Kidney (tissue), 22 donors: ENCODE measurements at places on chromosomes 1 and 21. TPM values are rescaled to one million over a fixed set of nuclear protein-coding genes. Genes with fewer than 3 reads are reported as not detected.

The ATAD3C gene
- total RNA-seq, result 10.0 TPM

GRCh38 chr1:175840787-175841186 lies 97.4 kb upstream of the TNR start:
- no peaks in the 10 kb centered on the region for H3K27me3 ChIP-seq
- no peak overlapping the region for H3K27ac ChIP-seq
- no peaks in the 10 kb centered on the region for H3K4me1 ChIP-seq
- no peak overlapping the region for H3K4me3 ChIP-seq

GRCh38 chr1:22533244-22533895 lies 29.9 kb upstream of the EPHA8 start:
- no peak overlapping the region for H3K27ac ChIP-seq
- no peaks in the 10 kb centered on the region for H3K36me3 ChIP-seq
- H3K4me3 ChIP-seq, result no peak overlapping the region
- no peaks in the 10 kb centered on the region for H3K4me1 ChIP-seq
- DNase-seq, result no peak

DNA sequence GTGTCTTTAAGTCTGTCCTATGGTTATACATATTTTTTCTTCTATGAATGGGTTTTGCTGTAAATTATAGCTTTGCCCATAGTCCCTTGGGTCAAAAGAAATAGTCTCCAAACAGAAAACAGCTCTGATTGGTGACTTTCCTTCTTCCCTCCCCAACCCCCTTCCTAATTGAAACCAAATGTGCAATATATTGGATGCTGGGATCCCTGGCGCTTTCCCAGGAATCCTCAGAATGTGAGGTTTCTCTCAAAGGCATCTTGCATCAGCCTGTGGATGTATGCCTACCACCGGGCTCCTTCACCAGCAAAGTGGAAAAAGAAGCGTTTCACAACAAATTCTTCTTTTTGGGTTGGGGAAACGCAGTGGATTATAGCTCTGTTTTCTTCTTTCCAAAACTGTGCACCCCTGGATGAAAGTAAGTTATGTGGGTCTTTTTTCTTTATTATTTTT lies at the start of gene DDR2:
Gene DDR2, plus strand, starts transcription at position 248 of the 450 bp plus-strand sequence. CDS start 86,600 bp downstream, outside the sequence.
- no peaks in the 10 kb centered on the region for H3K36me3 ChIP-seq
- no peaks in the 10 kb centered on the region for H3K4me1 ChIP-seq
- H3K27ac ChIP-seq, result peak within 1 kb of the TSS; percentile 74
- H3K4me3 ChIP-seq, result peak within 1 kb of the TSS; percentile 43
- H3K27me3 ChIP-seq, result no peaks in the 10 kb centered on the region

- H3K4me3 ChIP-seq, result no peak overlapping the region
- no peaks in the 10 kb centered on the region for H3K4me1 ChIP-seq
- H3K27ac ChIP-seq, result no peak overlapping the region
- H3K36me3 ChIP-seq, result no peaks in the 10 kb centered on the region
These were observed 55.3 kb upstream of the GPR37L1 start for GRCh38 chr1:202067188-202067974.

- no peaks in the 10 kb centered on the region for H3K4me1 ChIP-seq
- no peak for DNase-seq
- no peak overlapping the region for H3K27ac ChIP-seq
These were observed 106.6 kb upstream of the BARHL2 start for GRCh38 chr1:90823686-90824085.

DNA sequence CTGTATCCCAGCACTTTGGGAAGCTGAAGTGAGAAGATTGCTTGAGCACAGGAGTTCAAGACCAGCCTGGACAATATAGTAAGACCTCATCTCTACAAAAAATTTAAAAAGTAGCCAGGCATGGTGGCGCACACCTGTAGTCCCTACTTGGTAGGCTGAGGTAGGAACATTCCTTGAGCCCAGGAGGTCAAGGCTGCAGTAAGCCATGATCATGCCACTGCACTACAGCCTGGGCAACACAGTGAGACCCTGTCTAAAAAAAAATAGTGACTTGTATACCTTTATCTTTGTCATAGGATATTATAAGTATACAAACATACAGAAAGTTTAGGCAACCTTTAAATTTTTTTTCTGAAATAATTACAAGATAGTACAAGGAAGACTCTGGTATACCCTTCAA lies 3.9 kb upstream of the FBXO28 start:
- no peaks in the 10 kb centered on the region for H3K36me3 ChIP-seq
- H3K27me3 ChIP-seq, result no peaks in the 10 kb centered on the region
- H3K4me3 ChIP-seq, result no peak overlapping the region
- H3K27ac ChIP-seq, result no peak overlapping the region
- no peaks in the 10 kb centered on the region for H3K4me1 ChIP-seq

GRCh38 chr1:205812271-205812877 lies 624 bp downstream of the SLC41A1 start:
- no peaks in the 10 kb centered on the region for H3K36me3 ChIP-seq
- H3K27ac ChIP-seq, result peak overlapping the region; percentile 85
- peak overlapping the region; percentile 81 for H3K4me3 ChIP-seq

- no peaks in the 10 kb centered on the region for H3K36me3 ChIP-seq
- no peaks in the 10 kb centered on the region for H3K27me3 ChIP-seq
- no peak for DNase-seq
These were observed 152.3 kb downstream of the FCRL5 start for GRCh38 chr1:157399984-157400382.

- DNase-seq, result no peak
- H3K36me3 ChIP-seq, result no peaks in the 10 kb centered on the region
- H3K27me3 ChIP-seq, result no peaks in the 10 kb centered on the region
- no peaks in the 10 kb centered on the region for H3K4me1 ChIP-seq
- no peak overlapping the region for H3K4me3 ChIP-seq
These were observed 6.4 kb upstream of the SMPDL3B start for GRCh38 chr1:27928216-27928954.

The KRTAP7-1 gene
- total RNA-seq, result not detected
